PC-9 (cell line): ENCODE measurements at places on chromosomes 7 and 10. TPM values are rescaled to one million over a fixed set of nuclear protein-coding genes. Genes with fewer than 3 reads are reported as not detected.

The BTBD16 gene
- total RNA-seq = 0.28 and 0.37 TPM in 2 replicates

The SPDYE17 gene
- total RNA-seq = not detected in 2 replicates

The SAMD9 gene
- 7.0 and 12.1 TPM in 2 replicates for total RNA-seq

The TRIM73 gene
- total RNA-seq = 16.7 and 24.3 TPM in 2 replicates

The SPDYE8 gene
- total RNA-seq = not detected in 2 replicates

The SPRN gene
- not detected in 2 replicates for total RNA-seq

The PTPN20 gene
- total RNA-seq = 15.6 and 19.1 TPM in 2 replicates

The RASSF4 gene
- 6.5 and 7.6 TPM in 2 replicates for total RNA-seq

The GPR85 gene
- total RNA-seq = 0.30 and 0.65 TPM in 2 replicates

The PRSS37 gene
- total RNA-seq = not detected in 2 replicates

The SPDYE16 gene
- total RNA-seq = not detected in 2 replicates

The PLOD3 gene
- 93.2 and 105 TPM in 2 replicates for total RNA-seq

The WAC gene
- total RNA-seq = 67.1 and 93.9 TPM in 2 replicates

The OGDHL gene
- total RNA-seq = not detected in 2 replicates

The GAD2 gene
- total RNA-seq = not detected in 2 replicates

The GDF2 gene
- total RNA-seq = not detected in 2 replicates

The SPDYE1 gene
- total RNA-seq = not detected in 2 replicates

The PNLIP gene
- not detected in 2 replicates for total RNA-seq

The KCND2 gene
- total RNA-seq = 0.72 and 1.4 TPM in 2 replicates

DNA sequence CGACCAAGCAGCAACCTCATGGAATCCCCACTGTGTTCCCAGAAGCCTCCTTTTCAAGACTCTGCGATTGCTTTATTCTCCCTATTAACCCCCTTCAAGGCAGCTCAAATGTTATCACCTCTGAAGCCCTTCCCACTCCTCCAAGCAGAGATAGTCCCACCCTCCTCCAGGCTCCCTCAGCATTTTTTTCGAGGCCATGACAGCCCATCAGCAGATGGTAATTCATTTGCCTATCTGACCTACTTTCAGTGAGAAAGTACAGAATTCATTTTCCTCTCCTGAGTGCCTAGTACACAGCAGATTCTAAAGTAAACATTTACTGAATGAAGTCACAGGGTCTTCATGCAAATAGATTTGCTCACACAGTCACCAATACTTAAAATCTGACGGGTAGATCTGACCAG, 47.8 kb downstream of the HERPUD2 start:
- H3K4me1 ChIP-seq = no peaks in the 10 kb centered on the region
- H3K36me3 ChIP-seq = peaks cover 2% of the 10 kb centered on the region; the same call in 1 of the 2 replicates
- DNase-seq = no peak
- no peak overlapping the region for H3K4me3 ChIP-seq
- H3K27me3 ChIP-seq = no peaks in the 10 kb centered on the region
- no peak overlapping the region for H3K27ac ChIP-seq

GRCh38 chr7:55019691-55020465, 1.1 kb downstream of the EGFR start:
- no peaks in the 10 kb centered on the region for H3K27me3 ChIP-seq
- peaks cover 50% of the 10 kb centered on the region for H3K4me1 ChIP-seq
- peak overlapping the region; percentile 68 for H3K27ac ChIP-seq
- DNase-seq = no peak
- peak overlapping the region; percentile 79 for H3K4me3 ChIP-seq
- peaks cover 27% of the 10 kb centered on the region for H3K36me3 ChIP-seq

GRCh38 chr10:129030996-129031843, 435.8 kb upstream of the MGMT start:
- H3K27ac ChIP-seq = no peak overlapping the region
- no peak overlapping the region for H3K4me3 ChIP-seq
- peaks cover 65% of the 10 kb centered on the region for H3K27me3 ChIP-seq
- H3K36me3 ChIP-seq = no peaks in the 10 kb centered on the region

- H3K36me3 ChIP-seq = no peaks in the 10 kb centered on the region
- H3K27me3 ChIP-seq = no peaks in the 10 kb centered on the region
- H3K27ac ChIP-seq = no peak overlapping the region
- DNase-seq = no peak
These were observed 256.3 kb downstream of the ARL4A start for GRCh38 chr7:12943781-12944180.

- H3K27ac ChIP-seq = no peak overlapping the region
- peaks cover 10% of the 10 kb centered on the region for H3K4me1 ChIP-seq
- no peak overlapping the region for H3K4me3 ChIP-seq
- H3K27me3 ChIP-seq = no peaks in the 10 kb centered on the region
- no peak for DNase-seq
These were observed 17.4 kb upstream of the KIF5B start for GRCh38 chr10:32073659-32074058.

DNA sequence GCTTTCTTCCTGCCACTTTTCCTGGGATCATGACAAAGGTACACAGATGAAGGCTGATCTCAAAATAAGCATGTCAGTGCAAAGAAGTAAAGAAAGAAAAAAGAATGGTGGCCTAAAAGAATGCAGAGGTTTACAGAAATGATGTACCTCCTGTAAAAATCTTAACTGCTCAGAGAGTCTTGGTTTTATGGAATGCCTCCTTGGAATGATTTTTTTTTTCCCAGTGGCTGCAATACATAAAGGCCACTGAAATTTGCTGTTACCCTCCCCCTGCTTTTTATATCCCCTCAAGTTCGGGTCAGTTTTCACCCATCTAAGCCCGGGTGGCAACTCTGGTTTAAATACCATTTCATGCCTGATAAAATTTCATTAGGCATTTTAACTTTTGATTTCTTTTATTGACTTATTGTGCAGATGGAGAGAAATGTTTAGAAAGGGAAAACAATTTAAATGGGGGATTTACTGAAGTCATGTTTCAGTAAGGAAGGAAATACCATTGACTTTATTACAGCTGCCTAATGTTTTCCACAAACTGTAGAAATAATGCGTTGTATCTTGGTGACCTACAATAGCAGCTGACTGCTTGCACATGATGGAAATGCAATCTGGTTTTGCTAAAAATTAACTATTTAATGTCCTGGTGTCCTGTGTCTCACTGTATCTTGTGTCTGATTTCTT, 102.5 kb downstream of the SAMD9 start:
- H3K36me3 ChIP-seq = no peaks in the 10 kb centered on the region
- no peak overlapping the region for H3K4me3 ChIP-seq
- H3K27me3 ChIP-seq = no peaks in the 10 kb centered on the region
- H3K27ac ChIP-seq = no peak overlapping the region

DNA sequence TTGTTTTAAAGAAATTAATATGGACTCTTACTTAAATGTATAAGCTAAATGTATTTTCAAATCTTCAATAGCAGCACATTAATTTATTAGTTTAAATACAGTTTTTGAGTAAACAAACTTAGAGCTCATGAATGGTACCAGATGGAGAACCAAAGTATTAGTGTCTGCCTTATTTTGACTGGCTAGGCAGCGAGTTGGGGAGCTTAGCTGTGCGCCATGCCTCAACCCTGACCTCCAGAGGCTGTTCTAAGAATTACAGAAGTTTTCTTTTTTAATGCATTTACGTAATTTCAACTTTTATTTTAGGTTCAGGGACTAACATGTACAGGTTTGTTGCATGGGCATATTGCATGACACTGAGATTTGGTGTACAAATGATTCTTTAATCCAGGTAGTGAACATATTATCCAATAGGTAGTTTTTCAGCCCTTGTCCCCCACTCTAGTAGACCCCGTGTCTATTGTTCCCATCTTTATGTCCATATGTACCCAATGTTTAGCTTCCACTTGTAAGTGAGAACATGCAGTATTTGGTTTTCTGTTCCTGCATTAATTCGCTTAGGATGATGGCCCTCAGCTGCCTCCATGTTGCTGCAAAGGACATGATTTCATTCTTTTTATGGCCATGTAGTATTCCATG, 166.8 kb downstream of the IQUB start:
- H3K4me1 ChIP-seq = no peaks in the 10 kb centered on the region
- H3K27me3 ChIP-seq = no peaks in the 10 kb centered on the region
- H3K27ac ChIP-seq = no peak overlapping the region
- no peak for DNase-seq
- no peaks in the 10 kb centered on the region for H3K36me3 ChIP-seq

- peaks cover 14% of the 10 kb centered on the region for H3K4me1 ChIP-seq
- no peaks in the 10 kb centered on the region for H3K27me3 ChIP-seq
- no peak overlapping the region for H3K4me3 ChIP-seq
These were observed 21.0 kb upstream of the LRRC17 start for GRCh38 chr7:102891693-102892261.

- peaks cover 20% of the 10 kb centered on the region for H3K27me3 ChIP-seq
- no peak overlapping the region for H3K4me3 ChIP-seq
- H3K27ac ChIP-seq = no peak overlapping the region
- no peak for DNase-seq
- no peaks in the 10 kb centered on the region for H3K36me3 ChIP-seq
These were observed 68.3 kb upstream of the FAM171A1 start for GRCh38 chr10:15439341-15439842.

- H3K27ac ChIP-seq = no peak overlapping the region
- H3K27me3 ChIP-seq = no peaks in the 10 kb centered on the region
- no peaks in the 10 kb centered on the region for H3K36me3 ChIP-seq
- no peak for DNase-seq
- H3K4me3 ChIP-seq = no peak overlapping the region
These were observed 39.5 kb upstream of the RTKN2 start for GRCh38 chr10:62308101-62308500.

- no peak overlapping the region for H3K27ac ChIP-seq
- no peaks in the 10 kb centered on the region for H3K36me3 ChIP-seq
- H3K4me3 ChIP-seq = no peak overlapping the region
- H3K4me1 ChIP-seq = no peaks in the 10 kb centered on the region
These were observed 42.4 kb upstream of the ASAH2 start for GRCh38 chr10:50293513-50294313.

DNA sequence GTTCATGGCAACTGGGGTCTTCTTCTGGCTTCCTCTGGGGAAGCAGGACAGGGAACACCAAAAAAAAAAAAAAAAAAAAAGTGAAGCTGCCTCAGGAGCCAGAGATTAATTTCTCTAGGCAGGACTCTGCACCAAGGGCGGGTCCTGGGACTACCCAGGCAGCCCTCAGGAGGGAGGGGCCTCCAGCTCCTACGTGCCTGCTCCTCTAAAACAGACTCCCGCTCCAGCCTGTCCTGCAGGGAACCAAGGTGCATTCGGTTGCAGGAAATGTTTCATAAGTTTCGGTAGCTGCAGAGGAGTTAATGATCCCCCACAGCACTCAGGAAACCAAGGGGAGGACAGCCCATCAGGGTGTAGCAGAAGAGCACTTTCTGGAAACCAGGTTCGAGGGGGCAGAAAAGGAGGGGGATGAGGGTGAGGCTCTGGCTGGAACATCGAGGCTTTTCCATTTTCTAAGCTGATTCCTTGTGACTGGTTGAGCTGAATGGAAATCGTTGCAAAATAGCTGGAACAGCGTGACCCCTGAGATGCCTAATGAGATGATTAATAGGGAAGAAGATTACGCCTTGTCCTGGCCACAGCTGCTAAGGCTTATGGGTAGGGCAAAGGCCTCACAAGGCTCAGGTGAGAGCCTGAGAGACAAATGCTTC, 84.2 kb downstream of the STRA8 start:
- no peaks in the 10 kb centered on the region for H3K27me3 ChIP-seq
- no peak overlapping the region for H3K27ac ChIP-seq
- no peaks in the 10 kb centered on the region for H3K36me3 ChIP-seq
- no peak overlapping the region for H3K4me3 ChIP-seq
- no peaks in the 10 kb centered on the region for H3K4me1 ChIP-seq

DNA sequence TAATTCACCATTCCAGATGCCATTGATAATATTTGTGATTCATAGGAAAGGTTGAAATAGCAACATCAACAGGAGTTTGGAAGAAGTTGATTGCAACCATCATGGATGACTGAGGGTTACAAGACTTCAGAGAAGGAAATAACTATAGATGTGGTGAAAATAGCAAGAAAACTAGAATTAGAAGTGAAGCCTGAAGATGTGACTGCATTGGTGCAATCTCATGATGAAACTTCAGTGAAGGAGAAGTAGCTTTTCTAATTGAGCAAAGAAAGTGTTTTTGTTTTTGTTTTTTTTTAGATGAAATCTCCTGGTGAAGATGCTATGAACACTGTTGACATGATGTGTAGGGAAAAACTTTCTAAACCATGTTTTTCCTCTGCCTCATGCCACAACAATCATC, 18.7 kb upstream of the CD36 start:
- peaks cover 13% of the 10 kb centered on the region for H3K4me1 ChIP-seq
- H3K4me3 ChIP-seq = no peak overlapping the region
- no peak for DNase-seq
- no peaks in the 10 kb centered on the region for H3K36me3 ChIP-seq
- no peaks in the 10 kb centered on the region for H3K27me3 ChIP-seq
- H3K27ac ChIP-seq = no peak overlapping the region

GRCh38 chr7:23524473-23524872, 7.3 kb downstream of the TRA2A start:
- no peaks in the 10 kb centered on the region for H3K27me3 ChIP-seq
- peaks cover 38% of the 10 kb centered on the region for H3K4me1 ChIP-seq
- no peak overlapping the region for H3K27ac ChIP-seq
- no peak for DNase-seq

DNA sequence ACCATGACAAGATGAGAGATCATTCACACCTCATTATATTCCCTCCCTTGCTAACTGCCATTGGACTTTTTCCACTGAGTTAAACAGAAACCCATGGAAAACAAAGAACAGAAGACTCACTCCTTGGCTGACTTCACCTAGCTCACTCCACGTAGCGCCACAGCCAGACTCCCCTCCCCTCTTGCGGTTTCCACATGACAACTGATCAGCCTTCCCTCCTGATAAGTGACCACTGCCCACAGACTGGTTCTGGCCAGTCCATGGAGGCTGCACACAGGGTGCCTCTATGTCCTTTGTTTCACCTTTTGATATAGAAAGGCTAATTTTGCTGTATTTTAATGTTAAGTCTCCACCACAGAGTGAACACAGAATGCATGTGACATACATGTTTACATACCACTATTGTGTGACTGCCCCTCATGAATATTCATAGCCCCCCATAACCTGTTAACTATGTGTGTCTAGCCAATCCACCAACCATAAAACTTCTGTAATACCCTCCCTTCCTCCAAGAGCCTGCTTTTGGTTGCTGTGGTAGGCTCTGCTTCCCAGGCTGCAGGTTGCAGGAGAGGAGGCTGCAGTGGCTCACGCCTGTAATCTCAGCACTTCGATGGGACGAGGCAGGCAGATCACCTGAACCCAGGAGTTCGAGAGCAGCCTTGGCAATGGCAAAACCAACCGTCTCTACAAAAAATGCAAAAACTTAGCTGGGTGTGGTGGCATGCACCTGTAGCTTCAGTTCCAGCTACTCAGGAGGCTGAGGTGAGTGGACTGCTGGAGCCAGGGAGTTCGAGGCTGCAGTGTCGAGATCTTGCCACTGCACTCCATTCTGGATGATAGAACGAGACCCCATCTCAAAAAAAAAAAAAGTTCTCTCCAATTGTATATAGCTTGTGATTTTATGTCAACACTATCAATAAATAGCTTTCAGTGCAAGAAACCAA, 10.0 kb upstream of the IFIT5 start:
- H3K4me3 ChIP-seq = no peak overlapping the region

GRCh38 chr7:75639071-75639885, 99.5 kb downstream of the HIP1 start:
- H3K27ac ChIP-seq = no peak overlapping the region
- no peaks in the 10 kb centered on the region for H3K27me3 ChIP-seq
- H3K36me3 ChIP-seq = no peaks in the 10 kb centered on the region
- peak overlapping the region; percentile 87 for H3K4me3 ChIP-seq
